ENCODE measurements at places on chromosomes 7 and 10. TPM values are rescaled to one million over a fixed set of nuclear protein-coding genes. Genes with fewer than 3 reads are reported as not detected.

DNA sequence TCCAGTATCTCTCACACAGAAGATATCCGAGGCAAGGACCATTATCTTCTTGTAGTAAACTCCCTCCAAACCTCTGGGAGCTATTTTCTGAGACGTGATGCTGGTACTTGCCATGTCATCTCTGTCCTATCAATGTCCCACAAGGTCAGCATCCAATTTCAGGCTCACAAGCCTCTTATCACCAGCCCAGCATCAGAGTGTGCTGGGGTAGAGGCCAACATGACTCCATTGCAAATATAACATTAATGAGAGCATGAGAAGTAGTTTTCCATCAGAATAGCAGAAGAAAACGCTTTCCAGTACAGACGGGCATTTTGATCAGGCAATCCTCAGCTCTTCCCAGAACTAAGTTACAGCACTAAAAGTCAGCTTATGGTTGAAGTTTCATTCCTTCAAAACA is 5.6 kb downstream of the MORN4 start:
- no peak for DNase-seq

GRCh38 chr7:152894295-152895170 is 135.0 kb downstream of the ACTR3B start:
- DNase-seq = peak; percentile 45

GRCh38 chr10:132577350-132578003 is 39.9 kb downstream of the INPP5A start:
- DNase-seq = no peak

GRCh38 chr10:130044067-130045061 is 66.3 kb downstream of the C10orf143 start:
- no peak for DNase-seq

DNA sequence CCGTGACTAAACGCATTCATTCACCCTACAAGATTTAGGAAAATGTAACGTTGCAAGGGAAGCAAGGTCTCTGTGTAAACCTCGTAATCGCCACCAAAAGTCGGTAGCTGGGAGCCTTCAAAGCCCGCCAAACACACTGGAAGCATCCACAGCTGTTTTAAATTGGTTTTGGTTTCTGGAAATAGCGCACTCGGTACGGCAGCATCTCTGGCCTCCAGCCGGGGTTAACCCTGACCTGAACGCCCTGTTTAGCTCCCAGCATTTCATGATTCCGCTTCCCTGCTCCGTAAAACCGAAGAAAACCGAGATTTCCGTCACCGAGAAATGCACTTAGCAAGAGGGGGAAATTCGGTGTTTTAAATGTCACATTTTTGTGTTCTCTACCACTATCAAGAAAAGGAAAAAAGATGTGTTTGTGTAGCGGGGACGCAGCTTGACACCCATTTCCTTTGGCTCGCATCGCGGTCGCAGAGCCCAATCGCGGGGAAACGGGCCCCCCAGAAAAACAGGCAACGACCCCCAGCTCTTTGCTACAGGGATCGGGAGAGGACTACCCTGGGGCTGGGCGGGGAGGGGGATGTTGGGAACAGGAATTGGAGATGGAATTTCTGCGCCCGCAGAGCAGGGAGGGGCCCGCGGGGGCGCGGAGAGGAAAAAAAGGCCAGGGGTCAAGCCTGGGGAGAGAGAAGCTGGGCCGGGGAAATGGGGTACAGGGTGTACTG is 646 bp downstream of the SGCE start:
- DNase-seq = peak; percentile 43

MORN4 gene
- polyA plus RNA-seq = 29.7 TPM

GRCh38 chr7:1052031-1052818 is 7.9 kb downstream of the GPR146 start:
- no peak for DNase-seq

GRCh38 chr7:18494821-18495408 is 634 bp upstream of the HDAC9 start:
- DNase-seq = peak; percentile 26

- DNase-seq = no peak
Observed at GRCh38 chr10:61995220-61995503, 93.7 kb downstream of the ARID5B start.
